ENCODE measurements at places on chromosomes 11 and 22.

- DNase-seq = peak; percentile 61
Measured at GRCh38 chr11:82398300-82398815, 335.3 kb downstream of the FAM181B start.

DNA sequence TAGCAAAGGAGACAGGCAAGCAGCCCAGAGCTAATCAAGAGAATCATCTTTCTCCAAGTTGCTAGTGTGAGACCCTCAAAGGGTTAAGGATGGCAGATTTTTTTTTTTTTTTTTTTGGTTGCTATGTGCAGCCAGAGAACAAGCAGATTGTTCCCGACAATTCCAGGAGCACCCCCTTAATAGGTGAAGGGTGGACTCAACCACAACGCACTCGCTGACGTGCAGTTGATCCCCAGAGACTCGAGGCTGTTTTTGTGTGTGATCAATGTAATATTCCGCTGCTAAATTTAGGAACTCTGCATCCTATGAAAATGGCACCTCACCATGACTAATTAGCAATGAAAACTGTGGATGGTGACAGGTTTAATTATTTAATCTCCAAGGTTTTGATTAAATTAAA is 789.0 kb downstream of the KCNA4 start:
- DNase-seq = peak; percentile 45

DNA sequence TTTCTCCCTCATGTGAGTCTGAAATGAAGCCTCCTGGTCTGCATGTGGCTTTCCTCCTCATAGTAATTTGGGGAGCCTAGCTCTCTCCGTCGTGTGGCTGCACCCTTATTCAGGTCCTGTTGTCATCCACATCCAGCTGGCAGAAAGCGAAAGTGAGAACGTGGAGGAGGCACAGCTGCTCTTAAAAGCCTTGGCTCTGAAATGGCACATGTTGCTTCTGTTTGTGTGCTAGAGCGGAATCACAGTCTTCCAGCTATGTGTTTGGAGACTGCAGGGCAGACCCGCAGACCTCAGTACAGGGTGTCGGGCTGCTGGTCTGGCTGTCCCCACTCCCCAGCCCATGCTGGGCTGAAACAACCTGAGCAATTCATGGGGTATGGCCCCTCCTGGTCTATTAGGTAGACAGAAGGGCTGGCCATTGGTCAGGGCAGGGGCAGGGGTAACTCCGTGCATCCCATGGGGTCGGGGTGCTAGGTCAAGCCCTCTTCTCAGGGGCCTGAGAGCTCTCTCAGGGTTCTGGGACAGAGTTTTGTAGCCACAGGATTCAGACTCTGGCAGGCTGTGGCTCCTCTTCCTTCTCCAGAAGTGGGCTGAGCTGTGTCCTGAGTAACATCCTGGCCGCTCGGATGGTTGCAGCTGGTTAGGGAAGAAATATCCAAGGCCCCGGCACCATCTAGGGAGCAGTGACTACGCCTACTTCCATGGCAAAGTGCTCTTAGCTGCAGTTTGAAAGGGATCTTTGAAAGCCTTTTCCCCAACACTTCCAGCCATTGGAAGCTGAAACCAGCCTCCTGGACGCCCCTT is 50.6 kb downstream of the C11orf96 start:
- no peak for DNase-seq

GRCh38 chr11:103035791-103036434 is 56.0 kb downstream of the DCUN1D5 start:
- peak; percentile 86 for DNase-seq

DNA sequence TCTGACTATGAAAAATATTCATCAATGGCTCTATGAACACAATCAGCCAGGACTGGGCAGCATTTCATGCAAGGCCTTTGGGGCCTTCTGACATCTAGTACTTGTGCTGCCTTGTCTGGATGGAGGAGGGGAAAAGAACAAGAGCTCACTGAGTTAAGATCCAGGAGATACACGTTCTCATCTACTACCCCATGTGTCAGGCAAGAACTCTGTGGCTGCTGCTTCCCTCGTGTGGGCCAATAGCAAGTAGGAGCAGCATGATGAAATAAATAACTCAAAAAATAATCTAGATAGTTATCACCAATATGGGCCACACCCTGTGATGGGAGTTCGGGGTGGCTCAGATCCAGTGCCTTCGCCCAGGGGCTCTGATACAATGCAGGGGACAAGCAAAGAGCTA is 7.3 kb downstream of the KCNE3 start:
- no peak for DNase-seq

DNA sequence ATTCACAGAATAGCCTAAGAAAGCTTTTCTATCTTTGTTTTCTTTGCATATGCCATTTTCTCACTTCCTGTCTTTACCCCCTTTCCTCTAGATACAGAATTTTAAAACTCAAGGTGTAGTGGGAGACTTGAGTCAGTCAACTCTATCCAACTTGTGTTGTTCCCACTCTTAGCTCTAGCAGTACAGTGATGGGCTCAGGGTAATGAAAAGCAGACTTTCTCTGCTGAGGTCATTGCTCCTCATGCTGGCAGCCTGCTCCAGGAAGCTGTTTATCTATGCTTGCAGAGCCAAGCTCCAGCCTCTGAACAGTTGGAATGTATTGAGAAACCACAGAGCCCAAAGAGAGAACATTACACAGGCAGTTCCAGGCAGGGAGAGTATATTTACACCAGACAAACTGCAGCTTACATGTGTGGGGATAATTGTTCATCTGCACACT is 68.1 kb downstream of the CSTPP1 start:
- peak; percentile 99 for DNase-seq

GRCh38 chr11:68983801-68984200 is 3.0 kb upstream of the MRGPRD start:
- DNase-seq = no peak

GRCh38 chr11:94100253-94100652 is 28.4 kb upstream of the PANX1 start:
- DNase-seq = no peak

DNA sequence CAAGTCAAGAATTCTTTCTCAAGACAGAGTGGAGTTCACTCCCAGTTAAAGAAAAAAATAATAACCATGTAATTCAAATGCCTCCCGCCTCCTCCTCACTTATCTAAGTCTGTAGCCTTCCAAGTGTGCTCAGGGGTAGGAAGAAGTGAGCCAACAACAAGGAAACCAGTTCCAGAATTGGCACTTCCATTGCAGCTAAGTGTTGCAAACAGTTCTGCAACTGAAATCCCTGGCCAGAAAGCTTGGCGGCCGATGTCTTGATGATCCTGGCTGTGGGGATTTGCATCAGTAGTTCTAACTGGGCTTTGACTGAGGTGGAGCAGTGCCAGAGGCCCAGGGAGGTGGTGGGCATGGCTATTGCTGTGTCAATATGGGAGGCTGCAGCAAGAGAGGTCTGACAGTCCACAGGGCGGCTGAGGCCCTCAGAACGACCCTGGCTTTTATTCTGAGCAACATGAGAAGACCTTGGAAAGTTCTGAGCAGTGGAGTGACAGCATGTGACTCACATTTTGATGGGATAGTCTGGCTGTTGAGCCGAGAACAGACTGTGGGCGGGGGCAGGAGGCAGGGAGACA is 19.2 kb downstream of the DHCR7 start:
- DNase-seq = peak; percentile 54

DNA sequence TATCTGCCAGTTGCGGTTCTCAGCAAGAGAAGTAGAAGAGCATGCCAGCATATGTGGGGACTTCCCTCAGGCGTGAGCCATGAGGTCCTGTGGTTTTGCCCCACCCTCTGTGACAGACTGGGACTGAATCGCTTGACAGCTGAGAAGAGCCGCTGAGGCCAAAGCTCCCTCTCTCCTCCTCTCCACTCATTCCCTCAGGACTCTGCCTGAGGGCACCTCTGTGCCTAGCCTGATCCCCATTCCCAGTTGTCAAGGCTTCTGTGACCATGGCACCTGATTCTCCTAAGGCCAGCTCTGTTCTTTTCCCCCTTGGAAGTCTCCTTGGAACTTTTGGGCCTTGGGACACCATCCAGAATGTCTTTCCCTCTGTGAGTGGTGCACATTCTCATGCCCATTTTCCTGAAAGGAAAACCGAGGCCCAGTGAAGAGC is 27.0 kb downstream of the ART5 start:
- DNase-seq = no peak

DNA sequence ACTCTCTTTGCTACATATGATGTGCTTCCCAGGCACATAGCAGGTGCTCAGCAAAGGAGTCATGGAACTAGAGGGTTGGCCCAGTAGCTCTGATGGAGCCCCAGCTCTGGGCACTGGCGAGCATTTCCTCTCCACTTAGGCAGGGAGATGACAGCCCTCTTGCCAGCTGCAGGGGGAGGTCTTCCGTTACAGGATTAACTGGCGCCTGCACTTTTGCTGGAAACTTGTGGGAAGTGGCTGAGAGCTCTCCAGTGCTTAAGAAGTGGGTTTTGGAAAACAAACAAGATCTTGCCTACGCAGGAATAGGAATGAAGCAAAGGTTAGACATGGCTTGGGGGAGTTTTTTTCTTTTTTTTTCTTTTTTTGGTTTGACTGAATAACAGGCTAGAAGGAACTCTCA is 75.5 kb downstream of the MICAL2 start:
- peak; percentile 67 for DNase-seq

DNA sequence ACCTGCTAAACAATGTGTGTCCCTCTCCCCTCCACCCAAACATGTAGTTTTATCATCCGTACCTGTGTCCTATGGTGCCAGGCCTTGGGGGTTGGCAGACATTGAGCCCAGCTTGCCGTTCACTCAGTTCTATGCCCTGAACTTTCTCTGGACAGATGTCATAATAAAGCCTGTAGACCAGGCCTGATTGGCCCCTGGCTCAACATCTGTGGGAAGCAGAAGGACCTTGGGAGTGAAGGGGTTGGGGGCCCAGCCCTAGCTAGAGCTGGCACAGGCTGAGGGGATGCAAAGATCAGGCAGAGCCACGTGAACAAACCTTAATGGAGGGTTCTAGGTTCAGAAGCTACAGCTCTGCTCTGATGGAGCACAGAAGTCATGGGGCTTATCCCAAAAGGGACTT is 600.6 kb downstream of the BUD13 start:
- no peak for DNase-seq

- peak; percentile 39 for DNase-seq
Measured at GRCh38 chr11:128905345-128906184, 14.4 kb downstream of the KCNJ5 start.

DNA sequence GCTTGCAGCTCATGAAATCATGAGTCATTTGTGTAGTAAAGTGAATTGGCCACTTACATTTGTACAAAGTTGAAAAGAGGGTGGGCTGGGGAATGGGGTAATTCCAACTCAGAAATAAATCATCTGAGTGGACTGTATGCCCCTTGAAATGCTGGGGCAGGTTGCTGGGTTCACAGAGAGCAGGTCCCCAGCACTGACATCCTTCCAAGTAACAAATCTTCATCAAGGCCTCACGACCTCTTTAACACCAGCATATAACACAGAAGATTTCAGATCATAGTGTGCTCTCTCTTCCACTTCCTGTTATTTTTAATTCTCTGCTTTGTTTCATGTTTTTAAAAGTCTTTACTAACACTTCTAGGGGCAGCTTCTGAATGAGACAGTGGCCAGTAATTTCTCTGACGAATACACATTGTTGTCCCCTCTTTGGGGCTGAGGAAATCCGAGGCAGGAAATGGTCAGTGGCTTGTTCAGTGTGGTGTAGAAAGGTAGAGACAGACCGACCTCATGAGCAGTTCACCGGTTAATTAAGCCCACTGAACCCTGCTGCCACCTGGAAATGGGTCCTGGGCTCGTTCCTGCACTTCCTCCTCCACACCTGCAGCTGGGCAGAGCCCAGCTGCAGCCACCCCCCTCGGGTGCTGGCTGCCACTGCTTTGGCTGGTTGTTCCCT is 127.7 kb downstream of the MAML2 start:
- peak; percentile 80 for DNase-seq

GRCh38 chr11:64969209-64969608 is 2.7 kb downstream of the MAJIN start:
- DNase-seq = peak; percentile 36

- no peak for DNase-seq
Measured at GRCh38 chr11:79626135-79627075, 185.6 kb upstream of the TENM4 start.

All from fibroblast of mammary gland (primary cell).